Left kidney (tissue), 8 donors: ENCODE measurements at places on chromosomes 2 and 18. TPM values are rescaled to one million over a fixed set of nuclear protein-coding genes. Genes with fewer than 3 reads are reported as not detected.

GRCh38 chr2:37708146-37708545 is 36.7 kb upstream of the CDC42EP3 start:
- no peak for DNase-seq

GRCh38 chr2:68643874-68644485 is 601 bp downstream of the PROKR1 start:
- no peak for DNase-seq

The HNMT gene
- polyA plus RNA-seq: 78.8 TPM

- DNase-seq: peak; percentile 1
Observed at GRCh38 chr18:4720518-4720917, 265.4 kb upstream of the DLGAP1 start.

The OTOS gene
- not detected for polyA plus RNA-seq

DNA sequence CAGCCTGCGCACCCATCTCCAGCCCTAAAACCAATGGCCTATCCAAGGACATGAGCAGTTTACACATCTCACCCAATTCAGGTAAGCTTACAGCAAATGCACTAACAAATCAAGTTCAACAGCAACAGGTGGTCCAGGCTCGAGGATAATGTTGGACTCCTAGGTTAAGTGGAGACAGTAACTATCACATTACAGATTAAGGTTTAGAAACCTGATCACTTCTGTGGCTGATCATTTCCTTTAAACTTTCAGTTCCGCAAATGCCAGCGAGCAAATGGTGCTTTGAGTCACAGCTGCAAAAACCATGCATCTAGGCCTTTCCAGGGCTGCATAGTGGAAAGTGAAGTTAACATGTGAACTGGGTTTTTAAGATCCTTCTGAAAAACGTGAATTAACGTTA is 259.4 kb downstream of the GBX2 start:
- no peak for DNase-seq

DNA sequence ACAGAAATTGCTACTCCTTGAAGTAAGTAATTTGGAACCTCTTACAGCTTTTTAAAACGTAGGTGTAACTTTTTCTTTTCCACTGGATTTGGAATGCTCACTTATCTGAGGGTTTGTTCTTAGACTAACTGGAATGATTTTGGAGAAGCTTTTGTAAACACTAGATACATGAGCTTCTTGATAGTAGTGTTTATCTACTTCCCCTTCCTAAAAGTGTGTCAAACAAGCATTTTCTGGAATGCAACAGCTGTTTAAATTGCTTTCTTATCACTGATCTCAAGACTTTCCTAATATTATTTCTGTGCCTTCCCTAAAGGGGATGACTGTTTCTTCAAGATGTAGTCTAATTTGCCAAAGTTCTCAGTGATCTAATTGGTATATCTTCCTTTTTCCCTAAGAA is 282.6 kb downstream of the CCDC178 start:
- no peak for DNase-seq

The QPCT gene
- polyA plus RNA-seq: 13.2 TPM

DNA sequence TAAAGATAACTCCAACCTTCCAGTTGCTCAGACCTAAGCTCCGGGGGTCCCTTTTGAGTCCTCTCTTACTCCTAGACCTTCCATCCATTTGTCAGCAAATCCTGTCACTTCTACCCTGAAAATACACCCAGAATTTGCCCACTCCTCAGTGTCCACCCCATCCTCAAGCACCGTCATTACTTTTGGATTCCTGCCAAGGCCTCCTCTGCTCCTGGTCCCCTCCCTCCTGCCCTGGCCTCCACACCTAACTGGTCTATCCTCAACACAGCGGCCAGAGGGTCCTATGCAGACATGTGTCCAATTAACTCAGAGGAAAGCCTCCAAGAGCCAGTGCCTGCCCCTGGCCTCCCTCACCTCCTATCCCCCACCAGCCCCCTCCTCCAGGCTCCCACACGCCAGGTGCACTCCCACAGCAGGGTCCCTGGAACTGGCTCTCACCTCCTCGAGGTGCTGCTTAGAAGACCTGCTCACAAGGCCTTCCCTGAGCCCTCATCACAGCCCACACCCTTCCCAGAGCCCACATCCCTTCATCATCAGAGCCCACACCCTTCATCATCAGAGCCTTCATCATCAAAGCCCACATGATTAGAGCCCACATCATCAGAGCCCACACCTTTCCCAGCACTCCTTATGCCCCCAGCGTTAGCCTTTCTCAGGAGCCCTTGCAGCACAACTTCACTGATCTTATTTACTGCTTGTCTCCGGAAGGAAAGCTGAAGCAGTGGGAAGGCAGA is 20.4 kb downstream of the FAM178B start:
- DNase-seq: no peak

- peak; percentile 86 for DNase-seq
Observed at GRCh38 chr2:64228126-64228678, 84.0 kb upstream of the PELI1 start.
